Fibroblast of lung (primary cell): ENCODE measurements at places on chromosomes 16 and 17.
A peak's percentile ranks its signal among the peaks of the same experiment; 100 is the strongest.

GRCh38 chr16:50472472-50472871 lies 75.7 kb upstream of the NKD1 start:
- DNase-seq, result no peak

- no peak for DNase-seq
Measured at GRCh38 chr17:57021226-57021940, 43.5 kb downstream of the SCPEP1 start.

GRCh38 chr16:13968835-13969234 lies 48.9 kb downstream of the ERCC4 start:
- DNase-seq, result no peak

GRCh38 chr16:264440-264951 lies 11.2 kb downstream of the RGS11 start:
- no peak for DNase-seq

DNA sequence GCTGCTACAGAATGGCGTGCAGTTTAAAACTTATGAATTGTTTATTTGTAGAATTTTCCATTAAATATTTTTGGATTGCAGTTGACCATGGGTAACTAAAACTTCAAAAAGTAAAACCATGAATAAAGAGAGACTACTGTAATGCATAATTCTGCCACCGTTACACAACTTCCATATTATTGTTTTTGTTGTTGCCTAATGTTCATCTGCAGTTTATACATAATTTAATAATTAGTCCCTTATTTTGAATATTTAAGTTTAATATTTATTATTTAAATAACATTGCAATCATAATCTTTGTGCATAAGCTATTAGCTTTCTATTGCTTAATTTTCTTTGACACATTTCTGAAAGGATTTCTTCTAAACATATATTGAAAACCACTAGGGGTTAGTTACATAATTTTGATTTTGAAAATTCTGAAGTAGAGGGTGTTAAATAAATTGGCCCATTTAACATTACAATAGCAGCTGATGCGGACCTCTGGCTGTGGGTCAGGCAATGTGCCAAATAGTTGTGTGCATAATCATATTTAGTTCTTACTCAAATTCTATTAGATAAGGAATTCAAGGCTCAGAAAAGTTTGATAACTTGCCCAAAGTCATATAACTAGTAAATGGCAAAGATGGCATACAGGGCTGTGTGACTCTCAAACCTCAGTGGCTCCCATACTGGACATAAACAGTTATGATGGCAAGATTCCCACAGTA lies 31.1 kb downstream of the PPM1E start:
- DNase-seq, result peak; percentile 89

GRCh38 chr16:22366889-22367288 lies 7.5 kb downstream of the CDR2 start:
- no peak for DNase-seq

- no peak for DNase-seq
Measured at GRCh38 chr17:6989779-6990178, 6.1 kb upstream of the ALOX12 start.

GRCh38 chr17:8018436-8018835 lies 16.0 kb downstream of the GUCY2D start:
- DNase-seq, result no peak

- no peak for DNase-seq
Measured at GRCh38 chr16:1743376-1744337, 27.7 kb downstream of the NME3 start.

DNA sequence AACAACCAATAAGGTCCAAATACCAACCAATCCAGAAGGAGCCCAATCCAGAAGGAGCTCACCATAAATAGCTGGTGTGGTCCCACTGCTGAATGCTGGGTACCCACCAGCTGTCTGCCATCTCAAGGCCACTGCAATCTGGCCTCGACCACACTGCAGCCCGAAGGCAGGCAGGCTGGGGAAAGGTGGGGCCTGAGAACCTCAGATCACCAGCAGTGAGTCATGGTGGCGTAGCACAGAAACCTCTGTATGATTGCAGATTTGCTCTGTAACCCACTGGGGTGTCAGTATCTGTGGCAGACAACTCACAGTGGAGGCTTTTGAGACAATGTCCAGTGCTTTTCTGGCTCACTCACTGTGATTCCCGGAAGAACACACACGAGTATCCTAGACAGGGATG lies 14.7 kb upstream of the CMTR2 start:
- no peak for DNase-seq

- DNase-seq, result no peak
Measured at GRCh38 chr17:34926661-34927060, 34.6 kb downstream of the CCT6B start.

- no peak for DNase-seq
Measured at GRCh38 chr17:39095309-39095686, 56.1 kb downstream of the PLXDC1 start.

- no peak for DNase-seq
Measured at GRCh38 chr16:56102906-56103305, 88.4 kb upstream of the GNAO1 start.

- peak; percentile 22 for DNase-seq
Measured at GRCh38 chr16:49889725-49890397, 33.9 kb upstream of the ZNF423 start.

- peak; percentile 41 for DNase-seq
Measured at GRCh38 chr16:29729116-29729521, 16.7 kb downstream of the C16orf54 start.

- DNase-seq, result peak; percentile 47
Measured at GRCh38 chr17:42521666-42522262, 14.3 kb upstream of the NAGLU start.

- no peak for DNase-seq
Measured at GRCh38 chr17:43540821-43541674, 5.1 kb downstream of the ETV4 start.

DNA sequence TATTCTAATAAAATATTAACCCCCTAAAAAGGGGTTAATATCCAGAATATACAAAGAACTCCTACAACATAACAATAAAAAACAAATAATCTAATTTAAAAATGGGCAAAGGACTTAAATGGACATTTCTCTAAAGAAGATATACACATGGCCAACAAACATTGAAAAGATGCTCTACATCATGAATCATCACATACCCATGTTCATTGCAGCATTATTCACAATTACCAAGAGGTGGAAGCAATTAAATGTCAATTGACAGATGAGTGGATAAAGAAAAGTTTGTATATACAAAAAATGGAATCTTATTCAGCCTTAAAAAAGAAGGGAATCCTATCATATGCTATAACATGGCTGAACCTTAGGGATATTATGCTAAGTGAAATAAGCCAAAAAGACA lies 36.8 kb downstream of the CPD start:
- DNase-seq, result no peak

DNA sequence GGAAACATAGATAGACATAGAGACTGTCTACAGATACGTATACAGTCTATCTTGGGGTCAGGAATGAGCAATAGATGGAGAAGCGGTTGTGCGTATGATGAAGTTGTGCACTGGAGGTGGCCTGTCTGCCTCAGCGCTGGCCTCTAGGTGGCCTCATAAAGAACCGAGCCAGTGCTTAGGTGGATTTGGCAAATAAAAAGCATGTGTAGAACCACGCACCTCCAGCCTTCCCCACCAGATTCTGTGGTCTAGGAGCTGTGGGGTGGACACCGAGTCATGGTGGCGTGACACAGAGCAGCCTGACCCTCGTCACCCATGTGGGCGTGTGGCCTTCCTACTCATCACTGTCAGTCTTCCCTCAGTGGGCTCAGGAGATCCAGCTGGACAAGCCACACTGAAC lies 34.0 kb downstream of the PGS1 start:
- DNase-seq, result no peak

- DNase-seq, result no peak
Measured at GRCh38 chr17:4514206-4514605, 15.5 kb downstream of the SPNS2 start.

GRCh38 chr17:81962499-81963441 lies 1.8 kb upstream of the NOTUM start:
- no peak for DNase-seq

DNA sequence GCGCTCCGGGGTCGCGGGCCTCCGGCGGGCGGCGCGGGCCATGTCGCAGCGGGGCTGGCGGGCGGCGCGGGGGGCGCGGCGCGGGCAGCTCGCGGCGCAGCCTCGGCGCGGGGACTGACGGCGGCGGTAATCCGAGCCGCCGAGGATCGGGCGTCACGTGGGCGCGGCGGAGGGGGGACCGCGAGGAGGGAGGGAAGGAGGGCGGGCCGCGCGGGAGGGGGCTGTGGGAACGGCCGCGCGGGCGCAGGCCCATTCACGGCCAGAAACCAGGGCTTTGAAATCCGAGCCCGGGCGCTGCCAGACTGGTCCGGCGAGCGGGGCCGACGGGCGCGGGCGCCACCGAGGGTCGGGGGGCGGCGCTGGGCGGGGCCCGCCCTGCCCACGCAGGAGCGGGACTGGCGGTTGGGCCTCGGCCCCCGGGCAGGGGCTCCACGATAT lies at the start of gene MTSS2:
Gene MTSS2, minus strand, starts transcription at position 116 of the 438 bp plus-strand sequence. CDS start 262 bp downstream, outside the sequence.
- DNase-seq, result peak; percentile 91

DNA sequence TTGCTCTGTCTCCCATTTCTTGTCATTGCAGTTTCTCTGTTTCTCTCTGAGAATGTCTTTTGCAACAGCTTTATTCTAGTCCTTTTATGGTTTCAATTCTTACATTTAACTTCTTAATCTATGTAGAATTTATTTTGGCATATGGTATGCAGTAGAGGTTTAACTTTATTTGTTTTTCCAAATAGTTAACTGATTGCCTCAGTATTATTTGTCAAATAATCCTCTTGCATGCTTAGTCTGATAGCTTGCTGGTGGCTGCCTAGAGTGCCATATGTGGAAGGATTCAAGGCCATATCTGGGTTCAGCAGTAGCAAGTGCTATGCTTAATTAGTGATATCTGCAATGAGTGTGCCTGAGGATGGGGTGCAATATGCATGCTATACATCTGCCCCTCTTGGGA lies 6.9 kb downstream of the SNTB2 start:
- DNase-seq, result peak; percentile 59

- no peak for DNase-seq
Measured at GRCh38 chr16:8768283-8768682, 29.2 kb downstream of the TMEM186 start.

- DNase-seq, result peak; percentile 64
Measured at GRCh38 chr16:30902029-30902972, 5.9 kb downstream of the CTF1 start.

DNA sequence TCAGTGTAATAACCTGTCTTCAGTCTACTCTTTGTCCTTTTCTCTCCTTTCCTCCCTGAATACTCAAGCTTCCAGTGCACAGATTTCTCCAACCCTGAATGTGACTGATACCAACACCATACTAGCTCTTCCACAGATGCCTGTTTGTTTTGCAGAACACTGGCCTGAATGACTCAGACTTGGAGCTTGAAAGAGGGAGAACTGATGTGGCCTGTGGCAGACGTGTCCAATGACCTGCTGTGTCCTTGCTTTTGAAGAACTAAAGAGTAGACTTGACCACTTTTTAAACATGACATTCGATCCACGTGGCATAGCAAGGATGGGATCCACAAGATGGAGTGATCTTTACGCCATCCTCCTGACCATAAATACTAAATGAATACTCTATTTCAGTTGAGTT lies 361.0 kb downstream of the WWOX start:
- no peak for DNase-seq
